ENCODE measurements at places on chromosomes 16 and 17.

- H3K4me1 ChIP-seq = peaks cover 43% of the 10 kb centered on the region
- peak overlapping the region; percentile 96 for H3K27ac ChIP-seq
- no peaks in the 10 kb centered on the region for H3K36me3 ChIP-seq
- DNase-seq = peak; percentile 72
- peak overlapping the region; percentile 98 for H3K4me3 ChIP-seq
Observed at GRCh38 chr16:48608871-48609651, 919 bp downstream of the N4BP1 start.

- no peak overlapping the region for H3K27ac ChIP-seq
- H3K4me1 ChIP-seq = peaks cover 7% of the 10 kb centered on the region
- no peak for DNase-seq
Observed at GRCh38 chr17:35543856-35544255, 6.4 kb upstream of the SLFN12L start.

DNA sequence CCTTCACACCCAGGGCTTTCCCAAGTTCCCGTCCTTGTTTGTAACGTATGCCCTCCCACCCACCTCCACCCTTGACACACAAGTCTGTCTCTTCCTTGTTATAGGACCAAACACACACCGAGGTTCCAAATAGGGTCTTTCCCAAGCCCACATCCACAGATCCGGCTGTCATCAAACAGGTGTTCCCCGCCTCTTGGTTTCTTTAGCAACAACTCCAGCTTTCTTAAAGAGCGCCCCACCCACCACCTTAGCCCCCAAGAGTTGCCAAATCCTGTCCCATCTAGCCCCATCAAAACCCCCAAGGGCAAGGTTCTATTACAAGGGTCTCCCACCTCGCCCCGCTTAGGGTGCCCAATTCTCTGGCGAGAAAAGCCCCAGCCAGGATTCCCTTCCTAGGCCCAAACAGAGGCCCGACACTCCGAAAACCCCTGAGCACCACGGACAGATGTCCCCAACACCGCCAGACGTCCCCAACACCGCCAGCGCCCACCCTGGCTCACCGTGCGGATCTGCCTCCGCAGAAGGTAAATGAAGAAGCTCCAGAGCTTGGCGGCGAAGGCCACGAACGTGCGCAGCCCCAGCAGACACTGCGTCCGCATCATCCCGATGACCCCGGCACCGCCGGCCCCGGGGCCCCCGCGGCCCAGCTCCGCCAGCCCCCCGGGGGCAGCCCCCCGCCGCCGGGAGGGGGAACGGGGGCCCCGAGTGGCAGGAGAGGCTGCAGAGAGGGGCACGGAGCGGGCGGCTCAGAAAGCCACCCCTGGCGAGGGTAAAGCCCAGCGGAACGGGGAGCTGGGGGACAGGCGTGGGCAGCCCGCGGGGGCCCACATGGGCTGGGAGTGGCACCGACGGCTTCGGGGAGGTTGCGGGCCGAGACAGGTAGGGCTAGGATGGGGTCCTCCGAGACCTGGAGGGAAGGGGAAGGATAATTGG, 573 bp downstream of the CTDNEP1 start:
- H3K36me3 ChIP-seq = peaks cover 37% of the 10 kb centered on the region
- H3K4me1 ChIP-seq = peaks cover 32% of the 10 kb centered on the region
- H3K27me3 ChIP-seq = no peaks in the 10 kb centered on the region
- peak; percentile 66 for DNase-seq

GRCh38 chr17:30927756-30928155, 6.0 kb downstream of the ADAP2 start:
- no peak for DNase-seq
- H3K36me3 ChIP-seq = no peaks in the 10 kb centered on the region
- peaks cover 19% of the 10 kb centered on the region for H3K27me3 ChIP-seq
- peaks cover under 1% of the 10 kb centered on the region for H3K4me1 ChIP-seq
- H3K27ac ChIP-seq = no peak overlapping the region
- no peak overlapping the region for H3K4me3 ChIP-seq

- H3K4me1 ChIP-seq = peaks cover 100% of the 10 kb centered on the region
- peak overlapping the region; percentile 54 for H3K27ac ChIP-seq
- no peaks in the 10 kb centered on the region for H3K36me3 ChIP-seq
- no peak overlapping the region for H3K4me3 ChIP-seq
Observed at GRCh38 chr17:17942846-17943245, 29.4 kb downstream of the TOM1L2 start.

Data from stomach (tissue), 19 donors.